ENCODE measurements at places on chromosomes 1 and 21.

GRCh38 chr1:217443845-217444244 lies 187.0 kb downstream of the GPATCH2 start:
- DNase-seq = no peak

- DNase-seq = no peak
These were observed 857 bp downstream of the FAM3B start for GRCh38 chr21:41317458-41317857.

DNA sequence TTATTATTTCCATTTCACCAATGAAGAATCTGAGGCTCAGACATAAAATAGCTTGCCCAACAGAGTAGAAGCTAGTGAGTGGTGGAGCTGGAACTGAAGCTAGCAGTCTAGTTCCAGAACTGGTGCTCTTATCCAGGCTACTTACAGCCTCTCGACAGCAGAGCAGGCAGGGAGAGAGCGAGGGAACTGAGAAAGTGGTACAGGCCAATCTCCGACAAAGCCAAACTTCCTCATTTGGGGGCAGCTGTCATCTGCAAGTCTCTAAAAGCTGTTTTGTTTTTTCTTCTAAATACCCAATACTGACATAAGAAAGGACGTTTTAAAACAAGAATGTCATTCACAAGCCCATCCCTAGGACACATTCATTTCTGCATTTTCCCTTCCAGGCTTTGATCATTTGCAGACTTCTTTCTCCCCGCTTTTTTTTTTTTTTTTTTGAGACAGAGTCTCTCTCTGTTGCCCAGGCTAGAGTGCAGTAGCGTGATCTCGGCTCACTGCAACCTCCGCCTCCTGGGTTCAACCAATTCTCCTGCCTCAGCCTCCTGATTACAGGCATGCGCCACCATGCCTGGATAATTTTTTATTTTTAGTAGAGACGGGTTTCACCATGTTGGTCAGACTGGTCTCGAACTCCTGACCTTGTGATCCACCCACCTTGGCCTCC lies 20.0 kb downstream of the YIPF1 start:
- no peak for DNase-seq

- peak; percentile 19 for DNase-seq
These were observed 23.6 kb downstream of the VAMP4 start for GRCh38 chr1:171718216-171718615.
